ENCODE measurements at places on chromosomes 11 and 22.

DNA sequence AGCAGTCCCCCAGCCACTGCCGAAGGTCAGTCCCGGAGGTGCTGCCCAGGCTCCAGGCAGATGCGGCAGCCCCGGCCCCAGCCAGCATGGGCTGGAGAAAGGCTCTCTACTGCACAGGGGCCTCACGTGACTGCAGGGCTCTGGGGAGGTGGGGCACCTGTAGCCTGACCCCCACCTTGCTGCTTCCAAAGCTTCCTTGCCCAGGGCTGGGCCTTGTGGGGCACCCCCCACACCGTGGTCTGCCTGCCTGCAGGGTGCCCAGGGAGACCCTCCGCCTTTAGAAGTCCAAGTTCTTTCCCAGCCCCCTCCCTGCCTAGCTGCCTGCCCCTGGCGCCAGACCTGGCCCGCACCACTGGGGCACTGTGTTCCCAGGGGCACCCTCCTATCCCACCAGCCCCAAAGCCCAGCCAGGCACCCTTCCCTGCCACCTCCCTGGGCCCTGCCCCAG is 28.4 kb upstream of the TXNRD2 start:
- no peak for DNase-seq

DNA sequence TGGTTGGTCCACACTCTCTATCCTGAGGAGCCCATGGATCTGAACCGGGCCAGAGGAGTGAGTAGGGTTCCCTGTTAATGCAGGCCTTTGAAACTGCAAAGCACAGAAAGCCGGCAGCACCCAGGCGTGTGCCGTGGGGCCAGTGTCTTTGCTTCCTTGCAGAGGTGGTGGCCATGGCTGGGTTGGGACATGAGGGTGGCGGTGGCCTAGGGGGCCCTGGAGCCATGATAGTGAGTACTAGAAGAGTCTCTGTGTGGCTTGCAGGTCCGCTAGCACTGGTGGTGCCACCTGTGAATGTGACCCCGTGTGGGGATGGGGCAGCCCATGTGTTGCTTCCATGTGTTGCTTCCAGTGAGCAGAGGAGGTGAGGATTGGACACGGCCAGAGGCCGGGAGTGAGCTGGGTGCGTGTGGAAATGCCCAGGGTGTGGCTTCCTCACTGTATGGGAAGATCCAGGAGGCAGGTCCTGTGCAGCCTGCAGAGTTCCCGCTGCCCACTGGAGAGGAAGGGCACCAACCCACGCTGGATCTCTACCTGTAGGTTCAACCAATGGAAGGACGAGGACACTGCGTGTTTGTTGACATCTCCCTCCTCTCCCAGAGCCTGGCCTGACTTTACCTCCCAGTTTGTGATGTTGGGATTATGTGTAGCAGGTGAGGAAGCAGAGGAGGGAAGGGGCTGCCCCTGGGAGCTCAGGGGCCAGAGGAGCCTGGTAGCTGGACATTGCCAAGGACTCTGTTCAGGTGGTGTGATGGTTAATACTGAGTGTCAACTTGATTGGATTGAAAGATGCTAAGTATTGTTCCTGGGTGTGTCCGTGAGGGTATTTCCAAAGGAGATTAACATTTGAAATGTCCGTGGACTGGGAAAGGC is 796.6 kb downstream of the TBC1D22A start:
- no peak for DNase-seq

DNA sequence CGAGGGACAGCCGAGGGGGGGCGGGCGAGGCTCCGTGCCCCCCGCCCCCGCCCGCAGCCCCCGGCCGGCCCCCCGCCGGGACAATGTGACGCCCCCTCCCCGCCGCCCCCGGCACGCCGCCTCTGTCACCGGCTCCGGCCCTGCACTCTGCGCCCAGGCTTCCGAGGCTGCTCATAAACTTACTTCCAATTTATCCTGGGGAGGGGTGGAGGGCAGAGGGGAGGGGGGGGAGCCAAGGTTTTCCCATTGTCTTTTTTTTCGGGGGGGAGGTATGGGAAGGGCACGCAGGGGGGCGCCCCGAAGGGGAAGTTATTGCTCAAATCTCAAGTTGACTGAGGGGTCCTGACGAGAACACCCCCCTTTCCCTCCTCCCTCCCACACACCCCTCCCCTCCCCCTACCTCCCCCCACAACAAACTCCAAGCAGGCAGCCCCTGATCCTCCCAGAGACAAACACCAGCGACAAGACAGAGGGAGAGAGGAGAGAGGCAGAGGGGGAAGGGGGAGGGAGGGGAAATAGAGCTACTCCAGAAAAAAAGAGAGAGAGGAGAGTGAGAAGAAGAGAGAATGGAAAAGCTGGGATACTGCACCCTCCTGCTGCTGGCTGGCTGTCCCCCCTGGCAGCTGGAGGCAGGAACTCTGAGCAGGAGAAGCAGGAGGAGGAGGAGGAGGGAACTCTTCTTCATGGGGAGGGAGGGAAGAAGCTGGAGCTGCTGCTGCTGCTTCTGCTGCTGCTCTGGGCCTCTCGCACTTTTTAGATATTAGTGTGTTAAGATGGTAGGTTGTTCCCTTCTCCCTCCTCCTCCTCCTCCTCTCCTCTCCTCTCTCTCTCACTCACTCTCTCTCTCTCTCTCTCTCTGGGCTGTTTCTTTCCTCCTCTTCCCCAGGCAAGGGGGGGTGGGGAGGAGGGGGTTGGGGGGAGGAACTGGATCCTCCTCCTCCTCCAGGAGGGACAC is 631 bp downstream of the PHF21A start:
- peak; percentile 52 for DNase-seq

DNA sequence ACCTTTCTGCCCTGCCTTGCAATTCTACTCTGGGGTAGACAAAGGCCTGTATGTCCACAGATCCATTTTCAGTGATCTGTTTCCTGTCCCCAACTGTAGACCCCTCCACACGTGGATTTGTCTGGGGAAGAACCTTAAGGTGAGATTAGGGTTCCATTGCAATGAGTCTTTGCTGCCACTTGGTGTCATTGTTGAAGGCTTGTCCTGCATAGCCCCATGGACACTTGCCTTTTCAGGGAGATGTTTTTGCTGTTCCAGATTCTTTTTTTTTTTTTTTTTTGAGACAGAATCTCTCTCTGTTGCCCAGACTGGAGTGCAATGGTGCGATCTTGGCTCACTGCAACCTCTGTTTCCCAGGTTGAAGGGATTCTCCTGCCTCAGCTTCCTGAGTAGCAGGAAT is 21.8 kb downstream of the SERPING1 start:
- DNase-seq = no peak

- peak; percentile 90 for DNase-seq
Observed at GRCh38 chr11:64304316-64305072, 830 bp upstream of the ESRRA start.

DNA sequence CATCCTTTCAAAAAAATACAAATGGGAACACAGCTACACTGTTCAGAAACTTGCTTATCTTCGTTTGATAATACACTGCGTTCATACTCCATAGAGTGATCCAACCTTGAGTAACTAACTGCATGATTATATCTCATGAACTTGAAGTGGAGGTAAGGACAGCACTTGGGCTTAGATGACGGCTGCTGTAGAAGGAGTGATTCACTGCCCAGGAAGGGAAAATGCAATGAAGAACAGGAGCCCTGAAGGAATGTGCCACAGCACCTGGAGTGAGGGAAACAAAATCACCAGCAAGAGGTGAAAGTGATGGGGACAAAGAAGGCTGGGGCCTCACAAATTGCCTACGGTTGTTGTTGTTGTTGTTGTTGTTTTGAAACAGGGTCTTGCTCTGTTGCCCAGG is 44.1 kb upstream of the SC5D start:
- DNase-seq = no peak

- no peak for DNase-seq
Observed at GRCh38 chr22:33372875-33373274, 314.7 kb upstream of the SYN3 start.

GRCh38 chr11:114061048-114061680 is 1.7 kb downstream of the ZBTB16 start:
- DNase-seq = no peak

DNA sequence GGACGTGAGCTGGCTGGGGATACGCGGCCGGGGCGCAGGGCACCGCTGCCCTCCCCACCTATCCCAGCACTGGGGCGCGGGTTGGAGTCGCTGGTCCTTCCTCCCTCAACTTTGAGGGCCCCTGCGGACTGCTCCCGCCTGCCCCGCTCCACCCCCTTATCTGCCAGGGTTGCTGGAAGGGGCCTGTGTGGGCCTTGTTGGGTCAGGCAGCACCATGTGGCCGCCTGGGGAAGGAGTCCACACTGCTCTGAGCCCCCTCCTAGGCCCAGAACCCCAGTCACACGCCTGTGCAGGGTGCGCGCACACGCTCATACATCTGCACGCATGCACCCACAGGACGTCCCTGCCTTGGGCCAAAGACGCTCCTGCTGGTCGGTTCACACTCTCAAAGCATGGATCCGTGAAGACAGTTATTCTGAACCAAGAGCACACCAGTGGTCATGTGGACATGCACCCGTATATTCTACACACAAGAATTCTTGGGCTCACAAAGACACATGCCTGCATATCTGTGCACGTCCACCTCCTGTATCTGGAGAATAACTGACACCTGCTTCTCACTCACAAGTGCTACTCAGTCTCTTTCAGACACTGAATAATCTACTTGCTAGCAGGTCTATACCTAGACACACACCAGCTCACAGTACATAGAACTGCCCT is 710 bp downstream of the TUB start:
- DNase-seq = no peak

GRCh38 chr11:58597486-58598144 is 18.8 kb downstream of the ZFP91 start:
- no peak for DNase-seq

DNA sequence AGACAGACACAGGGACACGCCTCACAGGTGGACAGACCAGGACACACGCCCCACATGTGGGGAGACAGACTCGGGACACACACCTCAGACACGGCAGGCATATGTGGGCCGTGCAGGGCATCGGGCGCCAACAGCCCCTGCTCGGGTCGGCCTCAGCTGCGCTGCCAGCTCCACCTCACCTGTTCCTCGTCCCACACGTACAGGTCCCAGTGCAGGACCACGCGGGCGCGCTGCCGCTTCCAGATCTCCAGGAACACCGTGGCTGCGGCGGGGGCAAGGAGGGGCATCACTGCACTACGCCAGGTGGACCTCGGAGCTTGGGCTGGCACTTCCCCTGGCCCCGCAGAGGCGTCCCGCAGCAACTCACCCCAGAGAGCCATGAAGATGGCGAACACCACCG is 12.4 kb downstream of the ANO9 start:
- DNase-seq = no peak

- DNase-seq = no peak
Observed at GRCh38 chr11:119608201-119608600, 120.8 kb downstream of the NECTIN1 start.

DNA sequence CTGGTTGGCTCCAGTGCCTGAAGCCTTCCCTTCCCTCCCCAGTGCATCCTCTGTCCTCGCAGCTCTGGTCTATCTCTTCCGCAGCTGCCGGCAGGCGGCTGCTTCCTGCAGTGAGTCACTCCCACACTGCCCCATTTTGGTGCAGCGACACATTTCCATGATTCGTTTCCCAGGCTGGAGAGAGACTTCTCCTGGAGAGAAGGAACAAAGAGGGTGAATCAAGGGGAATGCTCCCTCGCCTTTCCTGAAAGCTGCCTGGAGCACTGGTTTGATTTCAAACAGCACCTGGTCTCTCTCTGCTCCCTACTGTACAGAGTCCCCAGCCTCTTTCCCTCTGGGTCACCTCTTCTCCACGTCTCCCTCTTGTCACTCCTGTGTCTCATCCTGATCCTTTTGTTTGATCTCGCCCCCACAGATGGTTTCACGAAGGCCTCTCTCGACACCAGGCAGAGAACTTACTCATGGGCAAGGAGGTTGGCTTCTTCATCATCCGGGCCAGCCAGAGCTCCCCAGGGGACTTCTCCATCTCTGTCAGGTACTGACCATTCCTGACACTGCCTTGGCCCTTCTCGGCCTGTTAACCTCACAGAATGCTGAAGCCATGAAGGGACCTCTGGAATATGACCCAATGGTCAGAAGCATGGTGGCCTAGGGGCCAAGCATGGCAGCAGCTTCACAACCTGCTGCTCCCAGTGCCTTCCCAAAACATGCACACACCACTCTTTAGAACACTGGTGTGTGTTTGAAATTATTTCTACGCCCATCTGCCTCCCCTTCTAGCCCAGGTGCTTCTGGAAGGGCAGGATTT is at the start of gene TMA7B:
TMA7B (plus strand) TSS at position 758 of the 808 bp plus-strand sequence. CDS start 3,978 bp downstream, outside the sequence.
- no peak for DNase-seq

DNA sequence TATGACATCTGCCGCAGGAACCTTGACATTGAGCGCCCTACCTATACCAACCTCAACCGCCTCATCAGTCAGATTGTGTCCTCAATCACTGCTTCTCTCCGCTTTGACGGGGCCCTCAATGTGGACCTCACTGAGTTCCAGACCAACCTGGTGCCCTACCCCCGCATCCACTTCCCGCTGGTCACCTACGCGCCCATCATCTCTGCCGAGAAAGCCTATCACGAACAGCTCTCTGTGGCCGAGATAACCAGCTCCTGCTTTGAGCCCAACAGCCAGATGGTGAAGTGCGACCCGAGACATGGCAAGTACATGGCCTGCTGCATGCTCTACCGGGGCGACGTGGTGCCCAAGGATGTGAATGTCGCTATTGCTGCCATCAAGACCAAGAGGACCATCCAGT is 16.0 kb downstream of the TUBA8 start:
- no peak for DNase-seq

DNA sequence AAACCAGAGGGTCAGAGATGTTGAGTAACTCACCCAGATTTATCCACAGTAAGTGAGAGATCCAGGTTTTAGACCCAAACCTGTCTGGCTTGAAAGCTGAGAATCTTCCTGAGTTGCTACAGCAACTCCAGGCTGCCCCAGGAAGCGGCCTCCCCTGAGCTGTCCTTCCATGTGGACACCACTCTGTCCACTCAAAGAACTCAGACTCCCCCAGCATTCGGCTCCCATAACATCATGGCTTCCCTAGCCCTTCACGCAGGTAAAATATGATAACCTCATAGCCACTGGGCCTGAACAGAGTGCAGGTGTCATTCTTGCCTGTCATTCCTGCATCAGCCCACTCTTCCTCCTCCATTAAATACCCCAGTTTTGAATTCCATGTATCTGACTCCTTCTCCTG is 657.8 kb downstream of the TBC1D22A start:
- no peak for DNase-seq

GRCh38 chr22:46006379-46007002 is 29.5 kb upstream of the WNT7B start:
- peak; percentile 72 for DNase-seq

GRCh38 chr22:21564411-21564810 is 3.1 kb upstream of the UBE2L3 start:
- no peak for DNase-seq

- DNase-seq = peak; percentile 77
Observed at GRCh38 chr11:35082321-35083180, 56.4 kb upstream of the CD44 start.

GRCh38 chr22:38948181-38948940 is 9.0 kb upstream of the APOBEC3A start:
- DNase-seq = no peak

DNA sequence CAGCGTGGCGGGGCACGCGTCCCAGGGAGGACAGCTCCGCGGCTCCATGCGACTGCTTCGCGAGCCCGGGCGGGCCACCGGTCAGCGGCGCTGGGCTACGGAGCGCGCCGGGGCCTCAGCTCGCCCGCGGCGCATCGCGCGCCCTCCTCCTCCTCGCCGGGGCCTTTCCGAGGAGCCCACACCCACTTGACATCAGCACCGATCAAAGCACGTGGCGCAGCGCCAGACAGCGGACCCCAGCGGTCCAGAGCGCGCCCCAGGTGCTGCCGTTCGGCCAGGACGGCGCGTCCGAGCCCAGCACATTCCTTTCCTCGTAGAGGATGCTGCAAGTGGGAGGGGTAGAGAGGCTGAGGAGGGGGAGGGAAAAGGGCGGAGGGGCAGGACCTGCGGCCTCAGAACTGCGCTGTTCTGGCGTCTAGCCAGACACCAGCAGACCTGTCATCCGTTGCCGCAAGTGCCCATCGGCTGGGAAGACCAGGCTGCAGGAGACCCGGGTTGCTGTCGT is 88.6 kb downstream of the PLEKHA7 start:
- DNase-seq = peak; percentile 30
